ENCODE measurements at places on chromosomes 16 and 17.
A peak's percentile ranks its signal among the peaks of the same experiment; 100 is the strongest.

DNA sequence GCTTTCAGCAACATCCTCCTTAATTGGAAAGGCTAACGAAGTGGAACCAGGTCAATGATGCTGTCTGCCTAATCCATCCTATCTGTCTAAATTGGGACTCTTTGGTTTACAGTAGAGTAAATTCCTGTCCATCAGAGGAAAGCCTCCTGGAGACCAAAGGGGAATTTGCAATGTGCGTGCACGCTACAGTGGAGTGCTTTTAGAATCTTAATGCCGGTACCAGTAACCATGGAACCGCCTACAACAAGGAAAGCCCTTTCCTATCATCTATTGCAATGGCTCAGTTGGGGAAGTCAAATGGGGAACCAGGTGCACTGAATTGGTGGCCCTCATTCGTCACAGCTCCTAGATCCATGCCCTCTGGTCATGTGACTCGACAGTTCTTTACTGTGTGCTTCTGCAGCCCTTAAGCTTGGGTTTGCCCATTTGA is 110.1 kb downstream of the XYLT1 start:
- DNase-seq, result no peak

DNA sequence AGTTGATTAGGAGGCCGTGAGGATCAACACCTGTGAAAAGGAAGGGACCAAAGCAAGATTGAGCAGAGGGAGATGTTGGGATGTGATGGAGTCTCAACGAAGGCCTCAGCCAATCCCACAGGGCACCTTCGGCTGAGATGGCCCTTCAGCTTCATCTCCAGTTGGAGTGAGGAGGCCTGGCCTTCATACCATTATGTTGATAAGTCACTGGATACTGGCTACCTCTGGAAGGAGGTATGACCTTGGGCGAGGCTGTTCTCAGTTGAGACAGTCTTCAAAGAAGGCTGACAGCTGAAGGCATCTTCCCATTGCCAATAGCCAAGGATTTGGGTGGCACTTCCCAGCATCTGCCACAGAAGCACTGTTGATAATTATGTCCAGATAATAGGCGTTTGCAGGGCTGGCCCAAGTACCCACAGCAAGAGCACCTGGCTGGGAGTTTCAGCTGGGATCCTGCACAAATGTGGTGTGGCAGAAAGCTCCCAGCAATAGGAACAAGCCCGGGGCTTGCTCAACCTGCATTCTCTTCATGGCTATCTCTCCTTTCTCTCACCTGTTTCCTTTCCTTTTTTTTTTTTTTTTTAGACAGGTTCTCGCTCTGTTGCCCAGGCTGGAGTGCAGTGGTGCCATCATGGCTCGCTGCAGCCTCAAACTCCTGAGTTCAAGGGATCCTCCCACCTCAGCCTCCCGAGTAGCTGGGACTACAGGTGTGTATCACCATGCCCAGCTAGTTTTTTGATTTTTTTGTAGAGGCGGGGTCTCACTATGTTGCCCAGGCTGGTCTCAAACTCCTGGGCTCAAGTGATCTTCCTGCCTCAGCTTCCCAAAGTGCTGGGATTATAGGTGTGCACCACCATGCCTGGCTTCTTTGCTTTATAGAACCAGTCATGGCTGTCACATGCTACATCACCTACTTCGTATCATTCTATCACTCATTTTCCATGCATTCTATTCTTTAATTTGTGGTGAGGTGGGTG is 18.2 kb upstream of the MAP3K14 start:
- no peak for DNase-seq

DNA sequence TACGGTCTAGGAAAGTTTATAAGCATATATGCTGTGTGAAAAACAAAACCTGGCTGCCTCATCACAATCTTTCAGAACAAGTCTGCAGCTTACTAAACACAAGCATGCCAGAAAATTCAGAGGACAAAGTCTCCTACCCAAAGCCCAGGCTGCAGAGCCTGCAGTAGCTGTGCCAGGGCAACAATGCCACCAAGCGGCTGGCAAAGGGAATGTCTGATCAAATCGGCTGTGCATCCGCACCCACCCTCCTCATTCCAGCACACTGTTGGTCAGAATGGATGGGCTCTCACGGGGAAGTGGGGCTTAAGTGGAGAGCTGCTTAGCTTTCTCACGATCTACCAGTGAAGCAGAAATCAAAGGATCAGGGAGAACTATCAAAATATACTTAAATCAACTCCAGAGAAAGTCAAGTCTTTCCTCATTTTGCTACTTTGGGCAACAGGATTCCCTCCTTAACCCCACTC is 73.5 kb downstream of the CYTH1 start:
- peak; percentile 74 for DNase-seq

DNA sequence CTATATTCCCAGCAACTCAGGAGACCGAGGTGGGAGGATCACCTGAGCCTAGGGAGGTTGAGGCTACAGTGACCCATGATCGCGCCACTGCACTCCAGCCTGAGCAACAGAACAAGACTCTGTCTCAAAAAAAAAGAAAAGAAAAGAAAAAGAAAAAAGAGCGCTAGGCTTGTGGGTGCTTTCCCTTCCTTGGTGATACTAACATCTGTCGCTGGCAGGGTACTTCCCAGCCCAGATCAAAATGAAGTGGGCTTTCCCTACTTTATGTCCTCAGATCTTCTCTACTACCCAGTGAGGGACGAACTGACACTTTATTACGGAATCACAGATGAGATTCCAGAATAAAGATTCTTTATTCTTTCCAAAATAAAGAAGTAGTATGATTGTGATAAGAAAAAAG is 103.8 kb upstream of the NOL11 start:
- no peak for DNase-seq

GRCh38 chr16:14225457-14225856 is 154.3 kb downstream of the MRTFB start:
- DNase-seq, result no peak

DNA sequence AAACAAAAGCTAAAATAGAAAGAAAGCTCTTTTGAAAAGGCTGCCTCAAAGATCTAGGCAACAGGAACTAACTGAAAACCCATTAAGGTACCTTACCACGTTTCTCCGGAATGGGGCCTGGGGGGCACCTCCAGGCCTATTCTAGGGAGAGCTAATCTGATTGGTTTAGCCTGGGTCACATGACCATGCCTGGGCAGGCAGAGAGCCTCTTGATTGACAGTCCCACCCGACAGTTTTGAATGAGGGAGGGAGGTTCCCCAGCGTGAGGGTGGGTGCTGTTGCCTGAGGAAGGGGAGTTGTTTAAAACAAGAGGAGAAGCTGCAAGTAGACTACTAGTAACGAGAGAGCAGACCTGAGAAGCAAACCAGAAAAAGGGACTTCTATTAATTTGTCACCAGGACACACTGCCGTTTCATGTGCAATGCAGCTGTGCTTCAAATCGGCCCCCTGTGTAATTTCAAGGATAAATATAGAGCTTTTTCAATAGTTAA is 143.4 kb upstream of the HS3ST2 start:
- no peak for DNase-seq

All from fibroblast of skin of right biceps (primary cell).